ENCODE measurements at places on chromosomes 1 and 21.
A peak's percentile ranks its signal among the peaks of the same experiment; 100 is the strongest.

DNA sequence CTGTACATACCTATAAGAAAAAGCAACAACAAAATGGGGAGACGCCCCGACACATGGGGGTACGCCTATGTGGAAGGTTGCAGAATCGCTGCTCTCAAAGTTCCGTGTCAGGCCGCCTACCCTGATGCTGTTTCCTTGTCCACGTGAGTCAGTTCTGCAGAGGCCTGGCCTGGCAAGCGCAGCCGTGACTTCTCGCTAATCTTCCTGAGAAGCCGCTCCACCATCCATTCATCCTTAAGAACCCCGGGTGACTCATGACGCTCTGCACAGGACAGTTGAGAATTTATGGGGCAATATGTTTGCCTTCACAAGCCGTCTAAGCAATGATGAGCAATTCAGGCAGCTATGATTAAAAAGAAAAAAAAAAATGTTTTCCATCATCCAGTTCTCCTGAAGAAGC, 122.3 kb upstream of the TMPRSS2 start:
- DNase-seq = peak; percentile 18

DNA sequence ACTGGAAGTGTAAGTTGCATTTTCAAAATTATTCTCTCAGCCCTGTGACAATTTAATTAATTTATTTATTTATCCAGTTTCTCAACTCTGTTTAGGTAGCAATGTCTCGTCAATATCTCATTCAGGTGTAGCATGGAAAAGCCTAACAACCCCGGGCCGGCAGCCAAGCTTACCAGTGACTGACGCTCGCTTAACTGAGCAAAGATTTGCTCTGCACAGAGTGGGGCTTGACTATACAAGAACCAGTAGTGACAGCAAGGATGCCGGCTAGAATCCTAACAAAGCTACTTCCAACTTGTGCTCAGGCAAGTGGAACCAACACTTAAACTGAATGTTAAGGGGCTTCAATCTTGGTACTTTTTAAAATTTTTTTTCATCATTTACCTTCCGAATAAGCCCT, 80.9 kb upstream of the ESRRG start:
- no peak for DNase-seq

DNA sequence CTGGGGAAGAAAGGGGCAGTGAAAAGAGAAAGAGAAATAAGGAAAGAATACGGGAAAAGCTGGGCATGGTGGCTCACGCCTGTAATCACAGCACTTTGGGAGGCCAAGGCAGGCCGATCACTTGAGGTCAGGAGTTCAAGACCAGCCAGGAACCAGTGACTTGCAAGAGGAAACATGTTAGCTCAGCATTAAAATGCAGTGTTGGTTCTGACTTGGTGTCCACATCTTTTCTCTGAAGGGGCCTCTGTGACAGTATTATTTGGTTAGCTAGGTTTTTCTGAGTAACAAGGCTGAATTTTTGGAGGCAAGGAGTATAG, 26.8 kb downstream of the IER5 start:
- no peak for DNase-seq

DNA sequence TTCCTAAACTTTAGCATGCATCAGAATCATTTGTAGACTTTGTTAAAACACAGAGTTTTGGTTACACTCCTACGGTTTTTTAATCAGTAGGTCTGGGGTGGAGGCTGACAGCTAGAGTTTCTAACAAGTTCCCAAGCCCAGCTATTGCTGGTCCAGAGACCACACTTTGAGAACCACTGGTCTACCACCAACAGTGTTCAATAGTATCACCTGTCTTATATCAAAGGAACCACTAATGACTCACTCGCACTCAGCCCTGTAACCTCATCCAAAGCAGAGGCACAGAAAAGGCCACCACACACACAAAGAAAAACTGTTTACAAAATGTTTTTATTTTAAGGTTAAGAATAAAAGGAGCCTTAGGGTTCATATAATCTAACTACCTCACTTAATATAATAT, 68.7 kb downstream of the HIVEP3 start:
- no peak for DNase-seq

- DNase-seq = no peak
Measured at GRCh38 chr1:9279172-9279840, 13.4 kb upstream of the SPSB1 start.

DNA sequence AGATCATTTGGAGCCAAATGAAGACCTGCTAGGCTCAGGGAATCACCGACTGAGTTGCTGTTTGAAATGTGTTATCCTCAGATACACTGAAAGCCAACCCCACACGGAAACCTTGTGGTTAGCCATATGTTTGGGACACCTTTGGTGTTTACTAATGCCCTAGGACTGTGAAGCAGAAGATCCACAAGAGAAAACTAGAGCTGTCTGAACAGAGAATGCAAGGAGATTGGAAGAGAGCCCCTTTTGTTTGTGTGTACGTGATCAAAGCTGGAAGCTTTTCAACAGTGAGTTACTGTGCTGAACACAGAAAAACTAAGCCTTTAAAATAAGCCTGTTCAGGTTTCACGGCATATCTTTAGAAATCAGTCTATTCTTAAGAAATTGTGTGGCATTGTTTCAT, 908.2 kb upstream of the ADGRL2 start:
- no peak for DNase-seq

DNA sequence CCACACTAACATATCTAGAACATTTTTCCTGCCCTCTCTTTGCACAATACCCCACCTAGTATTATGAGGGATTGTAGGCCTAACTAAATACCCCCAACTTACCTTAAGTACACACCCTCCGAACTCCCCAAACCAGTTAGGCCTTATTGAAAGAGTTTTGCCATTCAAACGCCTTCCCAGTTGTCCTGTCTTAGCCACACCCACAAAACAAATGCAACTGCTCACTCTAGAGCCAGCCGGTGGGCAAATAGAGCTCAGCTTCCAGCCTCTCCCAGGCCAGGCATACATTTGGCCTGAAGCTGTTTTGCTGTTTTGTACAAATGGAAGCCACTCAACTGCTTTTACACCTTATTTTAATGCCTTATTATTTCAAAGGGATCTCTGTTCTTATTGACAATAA, 224.2 kb upstream of the RUNX1 start:
- DNase-seq = no peak

- no peak for DNase-seq
Measured at GRCh38 chr1:67897270-67897949, 64.1 kb upstream of the GNG12 start.

DNA sequence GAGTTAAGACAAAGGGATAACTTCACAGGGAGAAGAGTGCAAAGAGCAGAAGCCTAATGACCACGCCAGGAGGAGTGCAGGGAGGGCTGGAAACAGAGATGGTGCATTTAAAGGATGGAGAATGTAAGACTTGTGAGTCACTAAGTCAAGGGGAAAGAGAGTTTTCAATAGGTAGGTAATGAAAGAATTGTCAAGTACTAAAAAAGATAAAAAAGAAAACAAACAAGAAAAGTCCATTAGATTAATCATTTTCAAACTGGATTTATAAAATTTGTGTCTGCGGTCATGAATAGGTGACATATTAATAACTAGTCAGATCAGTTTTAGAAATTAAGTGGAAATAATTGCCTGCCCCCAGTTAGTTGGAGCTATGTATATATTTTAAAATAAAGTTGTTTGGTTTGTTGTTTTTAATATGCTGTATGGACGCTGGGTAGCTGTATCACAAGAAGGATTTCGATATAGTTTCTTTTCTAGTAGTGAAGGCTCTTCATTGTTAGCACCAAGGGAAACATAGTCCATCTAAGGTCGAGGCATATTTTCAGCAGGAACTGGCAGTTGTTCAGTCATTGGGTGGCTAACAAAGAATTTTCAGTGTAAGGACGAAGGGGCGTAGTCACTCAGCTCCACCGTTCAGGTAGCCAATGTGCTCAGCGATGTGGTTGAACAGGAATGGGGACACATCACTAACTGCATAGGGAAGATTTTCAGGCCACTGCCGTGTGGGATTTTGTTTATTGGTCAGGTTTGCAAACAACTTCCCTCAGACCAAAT, 203.0 kb downstream of the TGFB2 start:
- no peak for DNase-seq

GRCh38 chr1:153340356-153340755, 8.3 kb downstream of the PGLYRP4 start:
- DNase-seq = no peak

DNA sequence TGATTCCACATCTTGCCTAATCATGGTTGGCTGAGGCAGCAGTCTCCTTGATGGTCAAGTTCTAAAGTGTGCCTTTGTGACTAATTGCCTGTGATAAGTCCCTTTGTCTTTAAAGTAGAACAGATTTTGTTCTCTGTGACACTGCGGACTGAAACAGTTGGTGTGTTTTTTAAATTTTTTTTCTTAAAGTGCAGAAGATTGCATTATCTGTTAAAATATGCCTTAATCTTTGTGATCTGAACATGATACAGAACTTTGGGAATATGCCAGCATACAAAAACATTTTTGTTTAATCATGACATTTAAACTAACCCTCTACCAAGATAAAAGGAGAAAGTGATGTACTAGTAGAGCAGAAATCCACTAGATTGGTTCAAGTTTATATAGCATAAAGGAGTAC, 1260.6 kb upstream of the ADGRL2 start:
- no peak for DNase-seq

- no peak for DNase-seq
Measured at GRCh38 chr21:32119811-32120210, 159.0 kb downstream of the MIS18A start.

- no peak for DNase-seq
Measured at GRCh38 chr1:201143726-201144635, 10.3 kb downstream of the TMEM9 start.

GRCh38 chr1:19427087-19427781, 58.1 kb downstream of the CAPZB start:
- no peak for DNase-seq

- DNase-seq = no peak
Measured at GRCh38 chr1:56123421-56123820, 455.9 kb downstream of the PLPP3 start.

- no peak for DNase-seq
Measured at GRCh38 chr1:86089765-86090164, 66.8 kb downstream of the COL24A1 start.

DNA sequence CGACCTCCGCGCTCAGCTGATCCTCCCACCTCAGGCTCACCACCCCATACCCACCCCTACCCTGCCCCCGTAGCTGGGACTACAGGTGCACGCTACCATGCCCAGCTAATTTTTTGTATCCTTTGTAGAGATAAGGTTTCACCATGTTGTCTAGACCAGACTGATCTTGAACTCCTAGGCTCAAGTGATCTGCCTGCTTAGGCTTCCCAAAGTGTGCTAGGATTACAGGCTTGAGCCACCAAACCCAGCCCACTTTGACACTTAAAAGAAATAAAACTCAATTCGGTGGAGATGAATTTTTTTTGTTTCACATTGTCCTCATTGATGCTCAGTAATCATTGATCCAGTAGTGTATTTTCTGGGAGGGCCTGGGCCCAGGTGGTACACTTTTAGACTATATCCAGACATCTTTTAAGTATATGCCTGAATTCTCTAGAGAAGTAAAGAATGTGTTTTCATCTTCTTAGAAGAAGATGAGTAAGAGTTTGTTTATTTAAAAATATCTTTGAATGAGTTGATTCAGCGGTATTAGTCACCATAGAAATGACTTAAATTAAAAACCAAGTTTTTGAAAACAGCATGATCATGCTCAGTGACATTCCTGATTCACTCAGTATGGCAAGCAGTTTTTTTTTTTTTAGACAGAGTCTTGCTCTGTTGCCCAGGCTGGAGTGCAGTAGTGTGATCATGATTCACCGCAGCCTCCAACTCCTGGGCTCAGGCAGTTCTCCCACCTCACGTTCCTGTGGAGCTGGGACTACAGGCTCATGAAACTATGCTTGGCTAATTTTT, 57.8 kb downstream of the EPB41 start:
- no peak for DNase-seq

- DNase-seq = no peak
Measured at GRCh38 chr1:115466433-115466832, 128.4 kb upstream of the NGF start.

- peak; percentile 33 for DNase-seq
Measured at GRCh38 chr1:156706657-156707416, 1.5 kb upstream of the CRABP2 start.

GRCh38 chr1:154145986-154146385, 8.9 kb downstream of the NUP210L start:
- DNase-seq = no peak

- no peak for DNase-seq
Measured at GRCh38 chr1:175470591-175470990, 272.8 kb downstream of the TNR start.

GRCh38 chr21:16579538-16579937, 849.8 kb downstream of the USP25 start:
- no peak for DNase-seq

- peak; percentile 40 for DNase-seq
Measured at GRCh38 chr1:3774276-3774945, 1.9 kb downstream of the SMIM1 start.

DNA sequence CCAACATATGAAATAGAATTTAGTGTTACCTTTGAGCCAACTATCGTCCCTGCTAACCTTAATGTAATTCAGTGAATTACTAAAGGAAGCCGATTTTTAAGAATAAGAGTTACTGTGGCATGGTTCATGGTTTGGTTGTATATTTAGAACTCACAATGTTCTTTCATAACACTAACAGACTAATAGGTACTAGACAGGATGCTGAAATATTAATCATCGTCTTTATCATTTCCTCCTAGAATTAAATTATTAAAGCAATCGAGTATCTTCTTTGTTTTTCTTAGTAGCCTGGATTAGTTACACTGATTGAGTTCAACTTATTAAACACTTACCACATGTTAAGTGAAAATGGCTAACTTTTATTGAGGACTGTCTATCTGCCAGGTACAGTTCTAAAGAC, 47.7 kb downstream of the TARBP1 start:
- DNase-seq = no peak

DNA sequence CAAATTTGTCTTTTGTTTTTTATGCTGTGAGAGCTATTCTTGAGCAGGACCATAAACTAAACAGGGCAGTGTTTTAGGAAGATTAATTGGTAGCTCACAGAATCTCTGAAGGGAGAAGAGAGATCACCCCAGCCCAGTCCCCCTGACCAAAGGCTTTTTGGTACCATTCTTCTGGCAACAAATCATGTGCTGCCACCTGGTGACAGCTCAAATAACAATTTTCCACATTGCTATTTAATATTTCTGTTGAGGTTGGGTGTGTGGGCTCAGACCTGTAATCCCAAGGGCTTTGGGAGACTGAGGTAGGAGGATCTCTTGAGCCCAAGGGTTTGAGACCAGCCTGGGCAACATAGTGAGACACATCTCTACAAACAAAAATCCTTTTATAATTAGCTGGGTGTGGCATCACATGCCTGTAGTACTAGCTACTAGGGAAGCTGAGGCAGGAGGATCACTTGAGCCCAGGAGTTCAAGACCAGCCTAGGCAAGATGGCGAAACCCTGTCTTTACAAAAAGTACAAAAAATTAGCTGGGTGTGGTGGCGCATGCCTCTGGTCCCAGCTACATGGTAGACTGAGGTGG, 2.2 kb upstream of the TESK2 start:
- DNase-seq = peak; percentile 51
